ENCODE measurements at places on chromosomes 1 and 21.

DNA sequence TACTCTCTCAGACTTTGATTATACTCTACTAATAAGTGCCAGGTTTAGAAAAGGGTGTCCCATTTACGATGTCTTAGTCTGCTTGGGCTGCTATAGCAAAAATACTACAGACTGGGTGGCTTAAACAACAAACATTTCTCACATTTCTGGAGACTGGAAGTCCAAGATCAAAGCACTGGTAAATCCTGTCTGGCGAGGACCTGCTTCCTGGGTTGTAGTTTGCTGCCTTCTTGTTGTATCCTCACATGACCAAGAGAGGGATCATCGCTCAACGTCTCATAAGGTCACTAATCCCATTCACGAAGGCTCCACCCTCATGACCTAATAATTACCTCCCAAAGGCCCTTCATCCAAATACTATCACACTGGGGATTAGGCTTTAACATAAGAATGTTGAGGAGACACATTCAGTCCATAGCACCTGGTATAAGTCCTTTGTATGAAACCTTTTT lies 12.0 kb downstream of the PRDX6 start:
- DNase-seq: no peak

DNA sequence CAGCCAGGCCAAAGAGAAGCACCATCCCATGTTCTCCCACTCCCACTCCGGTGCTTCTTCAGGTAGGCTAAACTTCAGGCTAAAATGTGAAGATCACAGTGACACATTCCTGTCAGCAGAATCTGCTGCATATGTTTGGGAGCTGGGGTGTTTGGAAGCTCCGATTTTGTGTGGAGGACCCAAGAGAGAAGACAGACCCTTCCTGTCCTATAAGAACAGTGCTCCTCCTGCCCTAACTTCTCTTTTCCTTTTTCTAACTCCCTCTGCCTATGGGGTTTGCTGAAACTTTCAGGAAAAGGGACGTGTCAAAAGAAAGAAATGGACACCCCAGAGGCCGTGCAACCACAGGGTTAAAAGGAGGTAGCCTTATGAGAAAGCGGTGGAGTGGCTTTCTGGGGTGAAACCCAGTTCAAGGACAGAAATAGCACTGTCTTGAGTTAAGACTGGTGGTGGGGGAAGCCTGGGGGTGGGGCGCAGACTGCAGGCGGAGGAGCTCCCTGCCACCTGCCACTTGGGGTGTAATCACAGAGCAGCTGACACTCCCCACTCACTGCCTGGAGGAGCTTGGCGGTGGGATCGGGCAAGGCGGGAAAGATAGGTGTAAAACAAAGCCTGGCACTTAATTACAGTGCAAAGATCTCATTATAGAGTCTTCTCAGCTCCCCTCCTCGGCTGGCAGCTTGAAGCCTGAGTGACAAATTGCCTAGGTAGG lies 645 bp upstream of the TLR5 start:
- no peak for DNase-seq

- no peak for DNase-seq
Measured at GRCh38 chr1:207313131-207313530, 8.3 kb upstream of the CD55 start.

- DNase-seq: no peak
Measured at GRCh38 chr1:219281831-219282230, 108.2 kb downstream of the LYPLAL1 start.

DNA sequence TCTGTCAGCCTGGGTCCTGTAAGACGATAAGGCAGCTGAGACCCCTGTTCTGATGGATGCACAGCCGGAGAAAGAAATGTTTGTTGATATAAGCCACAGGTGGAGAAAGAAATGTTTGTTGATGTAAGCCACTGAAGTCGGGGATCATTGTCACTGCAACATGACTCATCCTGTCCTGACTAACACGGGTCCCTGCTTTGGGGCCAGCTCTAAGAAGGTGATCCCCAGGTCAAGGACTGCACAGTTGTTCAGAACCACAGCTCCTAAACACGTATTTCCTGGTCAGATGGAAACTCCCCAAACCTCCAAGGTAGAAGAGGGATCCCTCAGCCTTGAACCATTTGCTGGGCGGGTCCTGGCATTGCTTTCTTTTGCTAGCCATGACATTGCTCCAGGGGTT lies 86.4 kb upstream of the IGSF21 start:
- no peak for DNase-seq

- no peak for DNase-seq
Measured at GRCh38 chr1:204463125-204464060, 31.2 kb downstream of the PIK3C2B start.
